Stimulated activated CD8-positive, alpha-beta memory T cell treated with anti-CD3 and anti-CD28 coated beads, Interleukin-4, amount 100 ng/mL, for 1 hour (primary cell): ENCODE measurements at places on chromosomes 2 and 18.

DNA sequence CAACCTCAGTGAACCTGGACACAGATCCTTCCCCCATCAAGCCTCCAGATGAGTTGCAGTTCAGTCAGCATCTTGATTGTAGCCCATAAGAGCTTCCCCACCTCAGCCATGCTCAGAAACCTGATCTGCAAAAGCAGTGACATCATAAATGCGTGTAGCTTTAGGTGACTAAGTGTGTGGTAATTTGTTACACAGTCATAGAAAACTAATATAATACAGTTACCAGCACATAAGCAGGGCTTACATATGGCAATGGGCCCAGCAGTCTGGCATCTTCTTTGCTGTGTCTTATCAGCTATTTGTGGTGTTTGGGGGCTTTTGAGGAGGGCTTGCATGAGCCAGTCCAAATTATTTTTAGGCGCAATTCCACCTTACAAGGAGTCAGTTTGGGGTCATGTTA is 807.0 kb downstream of the SLC4A3 start:
- DNase-seq = no peak

DNA sequence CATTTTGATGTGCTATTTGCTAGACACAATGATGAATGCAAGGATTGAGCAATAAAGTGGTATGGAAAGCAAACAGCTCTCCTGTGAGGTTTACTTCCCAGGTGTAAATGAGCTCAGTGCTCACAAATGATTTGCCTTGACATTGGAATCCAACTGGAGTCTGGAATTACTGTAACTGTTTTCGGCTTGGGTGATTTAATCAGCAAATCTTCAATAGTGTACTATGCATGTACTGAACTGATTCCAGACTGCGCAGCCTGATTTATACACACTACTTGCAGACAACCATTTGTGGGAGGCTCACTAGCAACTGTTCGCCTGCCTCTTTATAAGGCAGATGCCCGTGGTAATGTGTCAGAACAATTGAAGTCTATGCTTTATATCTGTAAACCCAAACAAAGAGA is 27.9 kb upstream of the SOX11 start:
- DNase-seq = no peak

- no peak for DNase-seq
Measured at GRCh38 chr2:1670636-1671035, 73.7 kb downstream of the PXDN start.

DNA sequence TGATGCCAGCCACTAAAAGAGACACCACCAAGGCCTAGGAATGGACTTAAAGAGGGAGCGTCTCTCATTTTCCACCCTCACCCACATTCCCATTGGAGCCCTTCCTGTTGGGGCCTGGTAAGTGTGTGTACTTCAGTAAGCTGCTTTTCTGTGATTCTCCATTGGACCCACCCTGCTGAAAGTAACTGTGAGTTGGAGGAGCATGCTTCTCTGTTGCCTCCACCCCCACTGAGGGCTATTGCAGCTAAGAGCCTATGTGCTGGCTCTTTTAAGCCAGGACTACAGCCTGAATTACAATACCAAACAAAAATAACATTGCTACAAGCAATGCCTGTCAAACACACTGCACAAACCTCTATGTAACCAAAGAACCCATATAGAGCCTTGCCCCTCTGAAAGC is 81.1 kb downstream of the TRABD2A start:
- no peak for DNase-seq

- DNase-seq = no peak
Measured at GRCh38 chr18:7815787-7816186, 248.7 kb downstream of the PTPRM start.

- DNase-seq = no peak
Measured at GRCh38 chr18:55321265-55322177, 266.5 kb downstream of the TCF4 start.

GRCh38 chr2:147223553-147224060 is 621.2 kb upstream of the ACVR2A start:
- no peak for DNase-seq

GRCh38 chr2:156532989-156533388 is 96.8 kb downstream of the GPD2 start:
- DNase-seq = no peak

DNA sequence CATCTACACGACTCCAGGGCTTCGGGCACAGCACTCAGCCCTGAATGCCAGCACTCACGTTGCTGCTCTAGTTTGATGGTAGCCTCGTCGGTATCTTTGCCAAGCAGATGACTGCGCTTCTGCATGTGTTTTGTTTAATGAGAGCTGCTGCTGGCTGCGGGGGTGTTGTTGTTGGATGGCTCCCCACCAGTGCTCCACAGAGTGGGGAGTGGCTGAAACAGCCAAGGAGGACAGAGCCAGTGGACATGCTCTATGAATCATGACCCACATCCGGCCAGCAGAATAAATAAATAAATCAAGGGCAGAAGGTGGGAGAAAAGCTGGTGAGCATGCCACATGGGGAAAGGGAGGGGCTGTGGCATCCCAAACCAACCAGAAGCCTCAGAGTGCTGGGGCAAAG is 131.2 kb upstream of the SOX11 start:
- no peak for DNase-seq

DNA sequence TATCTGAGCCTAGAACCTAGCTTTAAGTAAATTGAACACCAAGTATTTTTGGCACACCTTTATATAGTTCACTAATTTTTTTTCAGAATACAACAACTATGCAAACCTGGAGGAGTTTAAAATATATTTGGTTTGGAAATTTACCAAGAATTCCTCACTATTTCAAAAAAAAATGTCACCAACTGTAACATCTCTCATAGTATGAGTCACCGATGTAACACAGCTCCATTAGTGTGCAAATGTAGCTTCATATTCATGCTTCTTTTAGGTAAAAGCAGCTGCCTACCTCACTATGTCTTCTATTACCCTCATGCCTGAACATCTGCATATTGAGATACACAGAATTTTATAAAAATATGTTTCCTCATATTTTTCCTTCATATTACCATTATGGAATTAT is 80.5 kb downstream of the NRXN1 start:
- no peak for DNase-seq

- peak; percentile 53 for DNase-seq
Measured at GRCh38 chr2:169528271-169528701, 18.8 kb downstream of the KLHL41 start.
